ENCODE measurements at places on chromosomes 11 and 22.

DNA sequence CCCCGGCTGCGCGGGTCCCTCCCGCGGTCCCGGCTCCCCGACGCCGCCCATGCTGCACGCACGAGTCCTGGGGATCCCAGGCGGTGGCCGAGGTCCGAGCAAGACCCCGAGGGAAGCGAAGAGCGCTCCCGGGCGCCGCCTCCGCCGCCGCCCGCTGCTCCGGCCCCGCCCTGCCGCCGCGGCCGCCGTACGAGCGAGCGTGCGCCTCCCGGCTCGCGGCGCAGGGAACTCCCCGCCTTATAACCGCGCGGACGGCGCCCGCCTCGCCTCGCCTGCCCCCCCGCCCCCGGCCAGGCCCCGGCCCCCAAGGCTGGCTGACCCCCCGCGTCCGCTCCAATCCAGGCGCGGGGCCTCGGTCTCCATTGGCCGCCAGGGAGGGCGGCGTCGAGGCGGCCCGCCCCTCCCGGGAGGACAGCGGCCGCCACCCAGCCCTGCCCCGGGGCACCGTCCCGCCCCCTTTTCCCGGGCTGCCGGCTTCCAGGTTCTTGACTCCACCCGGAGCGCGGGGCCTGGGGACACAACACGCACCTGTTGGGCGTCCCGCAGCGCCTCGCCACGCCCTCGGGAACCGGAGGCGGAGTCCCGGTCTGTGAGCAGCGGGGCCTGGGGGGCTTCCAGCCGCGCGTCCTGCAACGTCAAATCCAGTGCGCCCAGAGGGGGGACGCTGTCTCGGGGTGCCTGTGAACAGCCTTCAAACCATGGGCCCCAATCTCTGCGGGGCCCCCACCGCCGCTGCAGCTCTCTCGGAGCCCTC is at the start of gene FADS3:
TSS of gene FADS3 (minus strand) at position 215 of the 754 bp plus-strand sequence. CDS start at position 51, 164 bp downstream.
- peak; percentile 80 for DNase-seq

GRCh38 chr11:35293699-35294098 is 125.7 kb downstream of the SLC1A2 start:
- no peak for DNase-seq

GRCh38 chr22:43213051-43213450 is 26.1 kb upstream of the TTLL12 start:
- no peak for DNase-seq

DNA sequence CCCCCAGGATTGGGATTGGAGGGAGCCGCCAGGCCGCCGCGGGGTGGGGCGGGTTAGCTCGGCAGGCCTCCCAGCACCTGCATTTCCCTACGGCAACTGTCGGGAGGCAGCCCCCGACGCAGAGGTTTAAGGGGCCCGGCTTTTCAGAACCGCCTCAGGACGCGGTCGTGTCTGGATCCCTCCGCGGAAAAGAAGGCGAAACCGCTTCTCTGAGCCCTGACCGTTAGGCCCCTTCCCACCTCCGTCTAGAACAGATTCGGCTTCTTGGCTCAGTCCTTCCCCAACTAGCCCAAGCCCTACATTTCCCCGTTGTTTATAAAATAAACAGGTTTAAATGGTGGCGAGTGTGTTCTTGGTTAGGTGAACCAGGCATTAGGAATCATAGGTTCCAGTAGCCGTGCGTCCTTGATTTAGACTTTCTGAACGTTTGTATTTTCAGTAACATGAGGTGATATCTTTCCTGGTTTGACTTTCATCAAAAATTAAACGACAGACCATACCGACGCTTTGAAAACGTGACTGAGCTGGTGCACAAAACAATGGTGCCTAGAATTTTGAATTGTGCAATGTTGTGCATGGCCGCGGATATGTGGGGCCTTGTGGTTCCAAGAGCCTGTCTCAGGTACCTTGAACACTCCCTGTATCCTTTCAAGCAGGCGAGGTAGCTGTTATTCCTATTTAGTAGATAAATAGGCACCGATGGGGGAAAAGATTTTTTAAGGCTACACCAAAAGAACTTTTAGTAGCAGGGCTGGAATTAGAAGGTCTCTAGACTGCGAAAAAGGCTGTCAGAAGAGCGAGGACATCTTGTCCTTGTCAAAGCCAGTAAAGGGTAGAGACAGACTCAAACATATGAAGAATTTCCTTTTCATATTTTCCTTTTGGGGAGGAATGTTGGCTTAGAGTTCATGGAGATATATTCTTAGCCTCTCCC is 1.2 kb upstream of the HSPA8 start:
- peak; percentile 52 for DNase-seq

DNA sequence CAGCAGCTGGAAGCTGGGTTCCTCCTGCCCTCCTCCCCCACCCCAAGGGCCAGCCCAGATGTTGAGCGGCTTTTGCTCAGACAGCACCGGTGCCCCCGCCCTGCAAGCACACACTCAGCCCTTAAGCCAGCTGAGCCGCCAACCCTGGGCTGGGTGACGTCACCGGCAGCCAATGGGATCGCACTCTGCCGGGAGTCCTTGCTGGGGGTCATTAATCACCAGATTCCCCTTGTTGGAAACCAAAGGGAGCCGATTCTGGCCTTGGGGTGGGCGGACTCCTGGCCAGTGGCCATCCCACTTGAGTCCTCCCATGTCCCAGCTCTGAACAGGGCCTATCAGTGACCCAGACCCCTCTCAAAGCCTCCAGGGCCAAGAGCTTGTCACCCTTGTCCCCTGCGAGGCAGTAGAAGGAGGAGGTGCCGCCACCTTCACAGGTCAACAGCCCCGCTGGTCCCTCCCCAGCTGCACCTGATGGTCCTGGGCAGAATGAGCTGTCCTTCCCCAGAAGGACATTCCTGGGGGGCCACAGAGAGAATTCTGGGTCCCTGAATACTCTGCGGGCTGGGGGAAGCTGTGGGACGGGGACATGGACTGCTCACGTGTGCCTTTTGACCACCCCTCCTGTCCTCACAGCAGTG is 7.4 kb downstream of the DUSP8 start:
- DNase-seq = no peak

- no peak for DNase-seq
Measured at GRCh38 chr11:110026858-110027626, 66.2 kb upstream of the ZC3H12C start.

DNA sequence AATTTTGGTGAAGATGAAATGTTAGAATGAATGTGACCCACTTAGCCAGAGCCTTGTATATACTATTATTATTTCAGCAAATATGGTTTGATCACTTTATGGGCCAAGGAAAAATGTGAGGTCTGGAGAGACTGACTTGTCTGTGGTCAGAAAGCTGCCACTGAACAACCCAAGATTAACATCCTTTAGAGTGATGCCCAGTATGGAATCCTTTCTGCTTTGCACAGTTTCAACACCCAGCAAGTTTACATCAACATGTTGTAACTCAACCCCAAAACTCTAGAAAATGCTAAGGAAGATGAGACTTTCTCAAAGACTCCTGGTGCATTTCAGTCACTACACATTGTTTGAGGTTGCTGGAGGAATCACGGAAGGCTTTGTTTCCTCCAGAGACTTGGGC is 107.7 kb downstream of the SNX19 start:
- no peak for DNase-seq

DNA sequence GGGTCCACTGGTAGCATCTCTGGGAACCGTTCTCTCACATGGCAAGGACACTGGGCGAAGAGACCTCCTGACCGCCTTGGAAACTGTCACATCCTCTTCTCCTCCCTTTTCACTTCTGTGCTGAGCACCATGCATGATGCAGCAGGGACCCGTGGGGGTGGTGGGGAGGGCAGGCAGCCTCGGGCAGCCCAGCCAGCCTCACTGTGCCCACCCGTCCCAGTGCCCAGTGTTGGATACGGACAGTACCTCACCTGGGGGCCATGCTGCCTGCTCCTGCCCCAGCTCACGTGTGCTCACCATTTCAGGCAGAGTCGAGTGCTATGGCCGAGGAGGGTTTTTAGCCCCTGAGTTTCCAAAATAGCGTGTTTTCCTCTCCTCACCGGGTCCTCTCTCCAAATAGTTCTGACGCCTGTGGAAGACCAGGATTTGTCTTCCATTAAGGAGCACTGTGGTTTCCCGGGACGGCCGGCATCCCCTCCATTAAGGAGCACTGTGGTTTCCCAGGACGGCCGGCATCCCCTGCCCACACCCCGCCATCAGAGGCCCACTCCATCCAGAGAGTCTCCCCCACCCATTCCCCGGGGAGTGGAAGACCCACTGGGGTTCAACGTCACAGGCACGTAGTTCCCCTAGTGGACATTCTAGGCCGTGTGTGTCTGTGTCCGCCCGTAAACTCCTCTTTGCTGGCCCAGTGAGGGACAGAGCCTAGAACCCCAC is 22.4 kb downstream of the B3GAT1 start:
- DNase-seq = no peak

GRCh38 chr11:30451167-30451566 is 128.3 kb downstream of the ARL14EP start:
- DNase-seq = no peak

GRCh38 chr11:76628408-76628947 is 42.1 kb downstream of the LRRC32 start:
- peak; percentile 51 for DNase-seq

Data from stimulated activated CD4-positive, alpha-beta T cell treated with anti-CD3 and anti-CD28 coated beads, Interleukin-15, amount 100 ng/mL, for 24 hours (primary cell).